Endothelial cell of coronary artery (primary cell): ENCODE measurements at places on chromosomes 5 and 9. TPM values are rescaled to one million over a fixed set of nuclear protein-coding genes. Genes with fewer than 3 reads are reported as not detected.

Gene PRLR
- not detected in 2 replicates for total RNA-seq

Gene NOTCH1
- total RNA-seq: 109 and 129 TPM in 2 replicates

Gene FGFR4
- 0.09 and 0.36 TPM in 2 replicates for total RNA-seq

Gene GADD45G
- 0.47 and 1.3 TPM in 2 replicates for total RNA-seq

Gene NEUROG1
- total RNA-seq: not detected in 2 replicates

Gene IRX1
- 0.27 TPM in 1 of 2 replicates, not detected in the other for total RNA-seq

Gene TXNDC15
- total RNA-seq: 43.6 and 80.9 TPM in 2 replicates

Gene ARID3C
- total RNA-seq: 0.09 TPM in 2 replicates

Gene HTR1A
- 0.09 TPM in 1 of 2 replicates, not detected in the other for total RNA-seq

Gene WDR38
- not detected in 2 replicates for total RNA-seq
